ENCODE measurements at places on chromosomes 12 and 14.

DNA sequence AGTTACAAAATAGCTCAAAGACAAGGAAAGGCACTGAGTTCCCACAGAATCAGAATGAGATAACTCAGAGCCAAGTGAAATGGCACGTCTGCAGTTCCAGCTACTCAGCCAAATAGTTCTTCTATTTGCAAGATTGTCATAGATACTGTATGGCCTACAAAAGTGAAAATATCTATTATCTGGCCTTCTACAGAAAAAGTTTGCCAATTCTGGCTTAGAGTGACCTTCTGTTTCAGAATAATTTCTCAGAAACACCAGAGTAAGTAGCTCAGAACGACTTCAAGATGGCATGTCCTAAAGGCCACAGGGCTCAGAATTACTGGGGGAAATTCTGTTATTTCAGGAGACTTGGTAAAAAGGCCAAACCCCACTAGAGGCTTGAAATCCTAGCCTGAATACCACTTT is 10.7 kb upstream of the RTRAF start:
- DNase-seq, result no peak

GRCh38 chr12:71947645-71948105 is 9.0 kb downstream of the TPH2 start:
- DNase-seq, result no peak

GRCh38 chr12:104605685-104606084 is 148.9 kb downstream of the CHST11 start:
- DNase-seq, result no peak

GRCh38 chr12:6326316-6327228 is 15.3 kb downstream of the TNFRSF1A start:
- DNase-seq, result no peak

DNA sequence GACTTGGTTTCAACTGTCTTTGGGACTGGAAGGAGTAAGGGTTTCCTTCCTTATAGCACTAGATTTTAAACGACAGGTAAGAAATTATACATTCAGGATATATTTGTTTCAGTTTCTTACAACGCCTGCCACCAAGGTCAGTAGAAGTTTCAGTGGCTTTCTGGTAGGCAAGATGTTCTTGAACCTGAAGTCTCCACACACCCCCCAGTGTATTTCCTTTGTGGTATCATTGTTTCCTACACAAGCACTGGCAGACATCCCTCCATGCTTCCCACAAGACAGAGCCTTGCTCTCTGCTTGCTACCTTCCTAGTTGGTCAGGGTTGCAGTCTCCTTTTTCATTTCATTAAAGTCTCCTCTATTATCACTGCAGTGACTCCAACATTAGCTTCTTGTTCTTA is 283.1 kb downstream of the FLRT2 start:
- DNase-seq, result no peak

GRCh38 chr12:65039301-65039700 is 81.8 kb downstream of the WIF1 start:
- no peak for DNase-seq

GRCh38 chr14:69708049-69708448 is 58.9 kb upstream of the SRSF5 start:
- DNase-seq, result no peak

DNA sequence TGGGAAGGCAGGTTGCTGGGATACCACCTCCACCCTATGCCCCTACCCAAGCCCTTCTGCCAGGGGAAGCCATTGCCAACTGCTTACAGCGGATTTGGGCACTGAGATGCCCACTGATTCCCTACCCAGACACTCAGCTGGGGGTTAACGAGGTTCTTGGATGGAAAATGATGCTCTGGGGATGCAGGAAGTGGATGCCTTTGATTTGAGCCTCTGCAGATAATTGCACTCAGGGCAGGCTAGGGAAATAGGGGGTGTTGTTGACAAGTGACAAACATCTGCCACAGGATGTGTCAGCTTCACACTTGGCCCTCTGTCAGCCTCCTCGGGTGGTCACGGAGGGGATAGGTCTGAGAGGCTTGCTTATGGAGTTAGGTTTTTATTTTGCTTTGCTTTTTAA is 57.4 kb downstream of the RPH3A start:
- peak; percentile 2 for DNase-seq

DNA sequence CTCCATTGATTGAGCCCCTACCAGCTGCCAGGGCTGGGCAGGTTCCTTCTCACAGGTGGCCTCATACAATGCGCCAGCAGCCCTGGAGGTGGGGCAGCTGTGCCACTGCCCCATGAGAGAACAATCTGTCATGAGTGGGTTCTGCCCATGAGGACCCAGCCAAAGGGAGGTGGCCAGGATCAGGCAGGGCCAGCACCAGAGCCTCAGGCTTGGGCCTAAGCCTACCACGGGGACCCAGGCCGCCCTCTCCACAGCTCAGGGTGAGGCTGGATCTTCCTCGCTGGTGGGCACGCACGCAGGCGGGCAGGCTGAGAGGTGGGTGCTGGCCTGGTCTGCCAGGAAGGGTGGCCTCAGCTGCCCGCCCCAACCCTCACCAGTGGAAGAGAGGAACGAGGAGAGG is 110.7 kb downstream of the KIF26A start:
- no peak for DNase-seq

DNA sequence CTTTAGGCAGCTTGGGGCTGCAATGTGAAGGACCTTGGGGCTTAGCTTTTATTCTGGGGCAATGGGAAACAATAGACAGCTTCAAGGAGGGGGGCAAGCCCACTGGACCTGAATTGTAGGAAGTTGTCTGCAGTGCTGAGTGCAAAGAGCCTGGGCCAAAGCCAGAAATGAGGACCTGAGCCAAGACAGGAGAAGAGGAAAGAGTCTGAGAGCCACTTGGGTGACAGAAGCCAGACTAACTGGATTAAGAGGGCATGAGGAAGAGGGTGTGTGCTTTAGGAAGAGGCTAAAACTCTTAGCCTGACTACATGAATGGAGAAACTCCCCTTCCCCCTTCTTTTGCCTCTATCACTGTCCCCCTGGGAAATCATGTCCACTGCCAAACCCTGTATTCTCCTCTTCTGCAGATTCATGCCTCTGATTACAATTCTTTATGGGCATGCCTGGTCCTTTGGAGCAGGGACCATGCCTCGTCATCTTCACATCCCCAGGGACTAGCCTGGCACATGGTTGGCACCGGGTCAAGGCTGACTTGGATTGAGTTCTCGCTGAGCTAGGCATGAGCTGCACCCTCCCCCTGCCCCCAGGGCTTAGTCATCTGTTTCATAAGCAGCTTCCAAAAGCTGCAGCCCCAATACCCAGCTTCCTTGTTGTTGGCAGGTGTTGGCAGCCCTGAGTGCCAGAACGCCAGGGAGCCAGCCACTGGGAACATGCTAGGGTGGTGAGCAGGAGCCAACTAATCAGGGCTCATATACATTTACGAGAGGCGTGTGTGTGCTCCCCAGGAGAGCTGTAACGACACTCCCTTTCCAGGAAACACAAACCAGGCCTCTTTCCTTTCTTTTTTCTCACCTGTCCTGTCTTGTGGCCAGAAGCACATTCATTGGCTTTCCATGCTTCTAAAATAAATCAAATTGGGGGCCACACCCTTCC is 27.7 kb upstream of the JDP2 start:
- DNase-seq, result no peak

GRCh38 chr14:74653386-74654138 is 41.5 kb upstream of the LTBP2 start:
- no peak for DNase-seq

GRCh38 chr14:61719344-61720293 is 24.3 kb downstream of the HIF1A start:
- no peak for DNase-seq

DNA sequence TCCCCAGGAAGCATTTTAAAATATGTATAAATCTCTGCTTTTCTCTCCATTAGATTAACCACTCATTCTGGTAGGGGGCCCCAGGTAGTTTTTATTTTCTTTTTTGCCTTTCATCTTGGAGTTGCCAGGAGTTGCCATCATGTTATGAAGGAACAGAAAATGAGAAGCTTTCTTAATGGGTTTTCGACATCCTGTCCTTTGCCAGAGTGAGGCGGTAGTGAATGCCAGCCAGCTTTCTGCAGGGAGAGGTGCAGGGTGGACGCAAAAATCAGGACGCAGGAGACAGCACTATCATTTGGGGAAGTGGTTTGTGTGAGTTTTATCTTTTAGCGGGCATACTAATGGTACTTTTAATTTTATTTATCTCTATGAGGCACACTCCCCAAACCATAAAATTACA is 1.7 kb downstream of the RASSF8 start:
- no peak for DNase-seq

- no peak for DNase-seq
Measured at GRCh38 chr12:6964605-6965025, 5.8 kb downstream of the PHB2 start.

DNA sequence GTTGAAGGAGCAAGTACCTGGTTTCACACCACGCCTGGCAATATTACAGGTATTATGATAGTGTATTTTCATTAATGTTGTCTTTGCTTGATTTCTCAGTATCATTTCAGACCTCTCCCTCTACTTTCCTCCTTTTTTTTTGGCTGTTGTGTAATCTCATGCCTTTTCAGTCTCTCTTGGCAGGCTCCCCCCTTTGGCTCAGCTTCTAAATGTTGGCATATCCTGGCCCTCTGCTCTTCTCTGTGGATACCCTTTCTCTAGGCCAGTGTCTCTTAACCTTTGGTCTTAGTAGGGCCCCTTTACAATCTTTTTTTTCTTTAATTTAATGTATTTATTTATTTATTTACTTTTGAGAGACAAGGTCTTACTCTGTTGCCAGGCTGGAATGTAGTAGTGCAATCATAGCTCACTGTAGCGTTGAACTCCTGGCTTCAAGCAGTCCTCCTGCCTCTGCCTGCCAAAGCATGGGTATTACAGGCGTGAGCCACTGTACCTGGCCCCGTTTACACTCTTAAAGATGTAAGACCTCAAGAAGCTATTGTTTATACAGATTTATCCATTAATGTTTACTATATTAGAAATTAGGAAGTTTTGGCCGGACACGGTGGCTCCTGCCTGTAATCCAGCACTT is 12.8 kb downstream of the MTHFD1 start:
- DNase-seq, result no peak

DNA sequence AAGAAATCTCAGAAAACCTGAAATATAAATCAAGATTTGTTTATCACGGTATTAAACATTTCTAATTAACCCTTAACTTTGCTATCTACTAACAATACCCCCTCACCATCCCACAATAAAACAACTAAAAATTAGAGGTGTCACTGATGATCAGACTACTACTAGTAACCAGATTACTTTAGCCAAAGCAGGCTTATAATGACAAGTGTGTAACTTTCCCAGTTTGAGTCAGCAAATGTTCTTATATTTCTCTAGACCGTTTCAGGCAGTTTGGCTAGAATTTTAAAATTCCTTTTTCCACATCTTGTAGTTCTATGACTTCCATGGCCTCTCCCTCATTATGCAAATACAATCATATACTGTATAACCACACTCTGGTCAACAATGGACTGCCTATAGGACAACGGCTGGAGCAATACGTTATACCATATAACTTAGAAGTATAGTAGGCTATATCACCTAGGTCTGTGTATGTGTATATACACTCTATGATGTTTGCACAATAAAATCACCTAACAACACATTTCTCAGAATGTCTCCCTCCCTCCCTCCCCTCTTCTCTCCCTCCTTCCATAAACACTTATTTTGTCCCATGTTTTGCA is 102.1 kb downstream of the DENND5B start:
- DNase-seq, result no peak

DNA sequence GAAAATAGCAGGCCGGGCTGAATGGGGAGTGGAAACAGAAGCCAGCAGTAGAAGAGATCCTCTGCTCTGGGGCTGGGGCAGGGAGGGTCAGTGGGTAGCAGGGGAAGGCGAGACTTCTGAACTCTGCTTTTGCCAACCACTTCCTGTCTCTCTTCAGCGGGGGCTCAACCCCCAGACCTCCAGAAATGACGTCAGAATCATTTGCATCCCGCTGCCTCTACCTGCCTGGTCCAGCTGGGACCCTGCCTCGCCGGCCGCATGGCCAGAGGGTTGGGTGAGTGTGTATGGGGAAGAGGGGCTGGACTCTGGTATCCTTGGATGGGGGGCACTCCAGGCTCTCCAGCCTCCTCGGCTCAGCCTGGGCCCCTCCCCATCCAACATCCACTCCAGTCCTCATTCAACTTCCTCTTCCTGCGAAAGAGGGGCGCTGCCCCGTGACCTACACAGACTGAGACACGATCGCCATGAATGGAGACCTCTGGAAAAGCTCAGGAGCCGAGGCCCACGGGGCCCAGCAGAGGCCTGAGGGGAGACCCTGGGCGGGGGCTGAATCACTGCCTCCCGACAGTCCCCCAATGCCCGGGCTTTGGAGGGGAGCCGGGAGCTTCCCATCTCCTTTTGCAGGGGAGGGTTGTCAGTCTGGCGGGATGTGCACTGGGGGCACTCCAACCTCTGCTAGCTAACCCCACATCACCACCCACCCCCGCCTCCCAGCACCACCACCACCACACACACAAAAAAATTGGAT is 458 bp upstream of the HOXC4 start:
- DNase-seq, result no peak

- no peak for DNase-seq
Measured at GRCh38 chr14:104443391-104444158, 136.0 kb upstream of the C14orf180 start.

DNA sequence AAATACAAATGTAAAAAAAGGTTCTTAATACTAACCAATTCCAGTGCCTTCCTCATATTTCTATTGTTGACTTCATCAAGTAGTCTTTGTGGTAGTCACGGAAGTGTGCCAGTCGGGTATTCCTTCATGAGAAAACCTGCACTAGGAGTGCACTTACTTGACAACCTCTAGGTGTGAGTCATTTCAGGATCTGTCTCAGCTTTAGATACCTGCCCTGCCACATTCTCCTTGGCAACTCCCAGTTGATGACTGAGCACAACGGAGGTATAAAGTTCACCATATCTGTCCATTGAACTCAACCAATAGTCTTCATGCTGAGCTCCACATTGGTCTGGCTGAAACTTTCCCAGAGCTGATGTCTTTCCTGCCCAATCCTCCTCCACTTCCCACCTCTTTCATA is 215.7 kb downstream of the SYT10 start:
- DNase-seq, result no peak

DNA sequence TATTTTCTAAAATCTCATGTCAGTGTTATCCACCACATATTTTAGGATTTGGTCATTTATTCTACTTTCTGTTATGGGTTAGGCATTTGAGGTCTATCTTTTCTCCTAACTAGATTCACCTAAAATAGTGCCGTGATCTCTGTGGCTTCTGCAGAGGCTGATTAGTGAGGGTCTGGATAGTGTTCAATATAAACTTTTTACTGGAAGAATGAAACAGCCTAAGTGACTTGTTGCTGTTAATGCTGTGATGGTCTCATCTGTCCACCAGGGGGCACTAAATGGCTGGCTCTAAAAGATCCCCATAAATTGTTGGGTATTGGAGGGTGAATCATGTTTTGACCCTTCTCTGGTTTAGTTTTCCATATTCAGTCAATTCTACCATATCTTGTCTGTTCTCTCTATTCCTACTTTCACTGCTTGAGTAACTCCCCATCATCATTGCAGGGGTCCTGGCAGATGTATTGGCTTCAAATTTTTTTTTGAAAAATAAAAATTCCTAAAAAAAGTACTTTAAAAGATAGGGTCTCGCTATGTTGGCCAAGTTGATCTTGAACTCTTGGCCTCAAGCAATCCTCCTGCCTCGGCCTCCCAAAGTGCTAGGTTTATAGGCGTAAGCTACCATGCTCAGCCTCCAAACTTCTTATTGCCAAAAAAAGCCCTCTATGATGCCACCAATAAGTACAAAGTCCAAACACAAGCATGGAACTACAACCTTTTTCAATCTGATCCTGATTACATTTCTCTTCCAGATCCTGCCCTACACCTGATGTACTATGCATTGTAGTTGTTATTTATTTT is 6.9 kb downstream of the PABPN1 start:
- peak; percentile 66 for DNase-seq

- no peak for DNase-seq
Measured at GRCh38 chr14:60116181-60116580, 24.5 kb downstream of the PCNX4 start.

GRCh38 chr12:53391724-53392123 is 11.7 kb downstream of the SP1 start:
- no peak for DNase-seq
